Naive thymus-derived CD4-positive, alpha-beta T cell (primary cell): ENCODE measurements at places on chromosomes 11 and 22. TPM values are rescaled to one million over a fixed set of nuclear protein-coding genes. Genes with fewer than 3 reads are reported as not detected.

DNA sequence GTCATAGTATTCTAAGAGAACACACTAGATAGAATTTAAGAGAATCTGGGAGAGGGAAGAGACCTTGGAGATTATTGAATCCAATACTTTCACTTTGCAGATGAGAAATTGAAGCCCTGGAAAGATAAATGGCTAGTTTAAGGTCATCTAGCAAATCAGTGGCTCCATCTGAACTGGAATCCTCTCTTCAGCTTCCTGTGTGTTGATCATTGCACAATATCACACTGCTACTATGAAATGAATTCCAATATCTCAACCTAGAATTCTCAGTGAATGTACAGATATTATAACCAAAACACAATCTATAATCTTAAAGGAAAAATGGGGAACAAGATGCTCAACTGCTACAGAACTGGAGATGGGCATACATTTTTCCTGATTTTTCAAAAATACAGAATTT lies 44.1 kb downstream of the DCUN1D5 start:
- no peak overlapping the region for H3K27ac ChIP-seq
- no peaks in the 10 kb centered on the region for H3K27me3 ChIP-seq
- no peak overlapping the region for H3K4me3 ChIP-seq
- no peaks in the 10 kb centered on the region for H3K4me1 ChIP-seq

DNA sequence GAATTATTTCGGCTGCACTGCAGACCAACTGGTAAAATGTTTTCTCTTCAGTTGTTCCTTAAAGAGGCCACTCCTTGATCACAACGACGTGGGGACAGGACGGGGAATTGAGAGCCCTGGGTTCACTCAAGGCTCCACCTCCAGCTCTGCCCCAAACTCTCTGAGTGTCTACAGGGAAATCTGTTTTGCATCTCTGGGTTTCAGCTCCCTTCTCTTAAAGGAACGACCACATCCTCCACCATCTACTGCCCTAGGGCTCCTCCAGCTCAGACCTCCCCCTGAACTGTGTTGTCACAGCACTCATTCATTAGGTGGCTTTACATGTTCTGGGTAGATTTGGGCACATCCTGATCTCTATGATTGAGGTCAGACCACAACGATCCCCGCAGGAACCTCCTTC lies 5.1 kb upstream of the PPFIA1 start:
- H3K4me1 ChIP-seq: no peaks in the 10 kb centered on the region
- no peak overlapping the region for H3K27ac ChIP-seq
- no peak overlapping the region for H3K4me3 ChIP-seq
- H3K36me3 ChIP-seq: no peaks in the 10 kb centered on the region
- DNase-seq: no peak

KREMEN1 gene
- polyA plus RNA-seq: not detected

GRCh38 chr11:61302550-61302949 lies 7.4 kb upstream of the VWCE start:
- no peak overlapping the region for H3K4me3 ChIP-seq
- H3K27ac ChIP-seq: no peak overlapping the region
- no peaks in the 10 kb centered on the region for H3K27me3 ChIP-seq
- H3K4me1 ChIP-seq: no peaks in the 10 kb centered on the region
- no peak for DNase-seq

- H3K36me3 ChIP-seq: no peaks in the 10 kb centered on the region
- no peak for DNase-seq
- H3K27me3 ChIP-seq: no peaks in the 10 kb centered on the region
- H3K4me3 ChIP-seq: no peak overlapping the region
- H3K4me1 ChIP-seq: no peaks in the 10 kb centered on the region
These were observed 141.1 kb downstream of the RCN1 start for GRCh38 chr11:32231909-32232493.

SERPING1 gene
- not detected for polyA plus RNA-seq

DNA sequence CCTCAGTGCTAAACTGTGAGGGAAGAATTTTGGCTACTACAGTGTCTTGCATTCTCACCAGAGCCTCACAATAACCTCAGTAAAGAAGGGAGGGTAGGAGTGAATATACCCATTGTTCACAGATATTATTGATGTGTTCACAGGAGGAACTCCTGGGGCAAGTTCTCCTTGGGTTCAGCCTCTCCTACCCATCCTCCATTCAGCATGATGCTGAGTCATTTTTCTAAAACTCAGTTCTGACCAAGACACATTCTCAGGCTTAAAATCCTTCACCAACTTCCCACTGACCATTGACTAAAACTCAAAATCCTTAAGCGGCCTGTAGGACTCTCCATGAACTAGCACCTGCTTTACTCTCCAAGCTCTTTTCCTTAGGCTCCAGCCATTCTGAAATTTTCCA lies 48.7 kb downstream of the SYTL2 start:
- no peaks in the 10 kb centered on the region for H3K27me3 ChIP-seq
- no peak overlapping the region for H3K27ac ChIP-seq
- no peaks in the 10 kb centered on the region for H3K36me3 ChIP-seq
- DNase-seq: no peak
- H3K4me1 ChIP-seq: peaks cover 29% of the 10 kb centered on the region
- no peak overlapping the region for H3K4me3 ChIP-seq

- no peak overlapping the region for H3K27ac ChIP-seq
- H3K4me3 ChIP-seq: no peak overlapping the region
- H3K4me1 ChIP-seq: no peaks in the 10 kb centered on the region
These were observed 5.2 kb upstream of the LIF start for GRCh38 chr22:30251711-30252110.

SLC5A1 gene
- not detected for polyA plus RNA-seq

GRCh38 chr22:20972933-20973577 lies 6.0 kb downstream of the AIFM3 start:
- H3K36me3 ChIP-seq: no peaks in the 10 kb centered on the region
- H3K27me3 ChIP-seq: no peaks in the 10 kb centered on the region
- DNase-seq: no peak
- H3K4me1 ChIP-seq: no peaks in the 10 kb centered on the region
- no peak overlapping the region for H3K27ac ChIP-seq
- no peak overlapping the region for H3K4me3 ChIP-seq
